Fibroblast of skin of left quadriceps (primary cell): ENCODE measurements at places on chromosomes 7 and 10.

- no peak for DNase-seq
These were observed 29.1 kb downstream of the ACTA2 start for GRCh38 chr10:88923520-88923919.

GRCh38 chr10:11578802-11579255 is 32.6 kb downstream of the USP6NL start:
- no peak for DNase-seq

- DNase-seq: no peak
These were observed 87.1 kb downstream of the CRTAC1 start for GRCh38 chr10:97943294-97943693.

DNA sequence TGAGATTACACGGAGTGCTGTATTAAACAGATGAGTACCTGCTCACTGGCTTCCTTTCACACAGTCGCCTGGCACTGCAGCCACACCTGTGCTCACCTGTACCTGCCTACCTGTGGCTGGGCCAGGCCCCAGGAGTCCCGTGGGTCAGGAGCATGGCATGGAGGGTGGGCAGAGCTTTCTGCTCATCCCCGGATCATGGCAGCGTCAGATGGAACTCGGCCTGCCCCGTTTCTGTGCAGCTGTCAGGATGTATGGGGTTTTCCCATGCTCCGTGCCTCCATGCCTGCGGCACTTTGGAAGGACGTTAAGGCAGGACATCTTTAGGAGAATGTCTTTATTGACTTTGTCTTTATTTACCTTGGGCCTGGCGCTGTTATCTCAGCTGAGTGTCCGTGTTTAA is 112.2 kb downstream of the MGMT start:
- no peak for DNase-seq

DNA sequence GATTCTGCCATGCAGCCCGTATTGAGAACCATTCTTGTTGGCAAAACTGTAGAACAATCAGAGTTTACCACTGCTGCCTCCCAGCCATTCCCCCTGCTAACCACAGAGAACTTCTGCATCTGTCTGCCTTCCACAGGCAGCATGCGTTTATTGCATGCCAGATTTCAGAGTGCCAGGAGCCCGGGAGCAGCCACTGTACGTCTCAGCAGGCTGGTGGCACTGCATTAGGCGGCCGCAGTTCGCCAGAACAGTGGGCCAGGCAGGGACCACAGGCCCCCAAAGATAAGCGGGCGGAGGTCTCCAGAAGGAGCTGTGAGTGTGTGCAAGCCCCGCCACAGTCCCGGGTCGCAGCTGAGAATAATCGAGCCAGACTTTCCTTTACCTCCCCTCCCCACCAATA is 31.8 kb downstream of the ZNF467 start:
- DNase-seq: no peak

- no peak for DNase-seq
These were observed 497 bp downstream of the PPP2R2D start for GRCh38 chr10:131901181-131901829.

- no peak for DNase-seq
These were observed 156.0 kb downstream of the ZNF33B start for GRCh38 chr10:42482411-42482810.

DNA sequence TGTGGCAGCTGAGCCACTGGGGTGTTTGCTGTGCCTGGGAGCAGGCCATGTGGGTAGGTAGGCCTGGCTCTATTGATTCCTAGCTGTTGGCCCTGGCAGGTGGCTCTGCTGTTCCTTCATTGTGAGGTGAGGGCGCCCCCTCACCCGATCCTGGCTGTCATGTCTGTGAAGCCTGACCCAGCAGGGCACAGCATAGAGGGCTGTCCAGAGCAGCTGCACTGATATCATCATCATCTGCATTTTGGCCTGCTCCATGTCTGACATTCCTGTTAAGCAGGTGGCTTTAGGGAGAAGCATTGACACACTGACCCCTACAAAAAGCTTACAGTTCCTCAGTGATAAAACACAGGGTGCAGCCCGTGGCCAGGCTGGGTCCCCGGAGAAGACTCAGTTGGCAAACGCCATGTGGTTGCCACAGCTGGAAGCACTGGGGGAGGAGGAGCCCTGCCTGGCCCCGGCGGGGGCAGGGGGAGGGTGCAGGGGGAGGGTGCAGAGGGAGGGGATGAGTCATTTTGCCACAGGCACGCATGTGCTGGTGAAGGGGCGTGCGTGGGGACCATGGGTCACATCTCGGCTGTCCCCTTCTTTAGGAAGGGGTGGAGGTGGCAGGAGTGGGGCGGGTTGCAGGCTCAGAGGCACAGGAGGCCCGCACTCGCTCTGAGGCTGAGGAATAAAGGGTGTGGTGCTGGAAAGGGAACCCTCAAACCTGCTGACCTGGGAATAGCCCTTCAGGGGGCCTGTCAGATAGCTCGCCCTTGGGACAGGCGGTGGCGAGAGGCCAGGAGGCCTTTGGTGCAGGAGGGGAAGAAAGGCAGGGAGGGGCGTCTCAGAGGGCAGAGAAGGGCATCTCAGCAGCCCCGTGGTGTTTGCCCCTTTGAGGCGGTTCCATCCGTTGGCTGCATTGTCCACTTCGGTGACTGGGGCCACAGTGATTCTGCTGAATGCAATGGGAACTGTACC is 31.6 kb downstream of the IKZF1 start:
- DNase-seq: no peak

DNA sequence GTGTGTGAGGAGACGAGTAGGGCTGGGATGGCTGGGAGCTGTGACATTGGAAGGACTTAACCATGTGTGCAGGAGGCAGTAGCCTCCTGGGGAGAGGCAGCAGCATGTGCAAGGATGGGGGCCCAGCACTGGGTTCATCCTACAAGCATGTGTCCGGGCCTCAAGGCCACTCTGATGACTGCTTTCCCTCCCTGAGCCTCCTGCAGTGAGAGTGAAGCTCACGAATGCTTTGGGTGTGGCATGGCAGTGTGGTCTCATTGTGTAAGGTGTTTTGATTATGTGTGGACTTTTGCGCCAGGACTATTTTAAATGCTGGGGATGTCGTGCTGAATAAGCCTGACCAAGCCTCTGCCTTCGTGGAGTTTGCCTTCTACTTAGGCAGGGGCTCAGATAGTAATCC is 122.0 kb upstream of the INSYN2A start:
- no peak for DNase-seq

DNA sequence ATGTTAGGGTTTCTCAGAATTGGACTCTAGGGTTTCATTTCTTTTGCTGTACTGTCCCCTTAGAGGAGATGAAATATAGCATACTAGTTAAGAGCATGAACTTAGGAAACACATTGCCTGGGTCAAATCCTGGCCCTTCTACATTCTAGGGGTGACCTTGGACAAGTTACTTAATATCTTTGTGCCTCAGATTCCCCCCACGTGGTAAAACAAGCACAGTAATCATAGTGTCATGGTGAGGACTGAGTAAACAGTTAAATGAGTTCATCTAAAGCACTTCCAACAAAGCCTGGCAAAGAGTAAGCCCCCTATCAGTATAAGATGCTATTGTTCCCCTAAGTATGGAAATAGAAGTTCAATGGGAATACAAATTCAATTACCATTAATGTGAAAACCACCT is 5.1 kb downstream of the DPY19L1 start:
- no peak for DNase-seq

GRCh38 chr10:86757113-86757972 is 924 bp downstream of the BMPR1A start:
- peak; percentile 45 for DNase-seq

- no peak for DNase-seq
These were observed 41.7 kb downstream of the SP8 start for GRCh38 chr7:20744954-20745446.

- DNase-seq: no peak
These were observed 55.6 kb downstream of the SLC16A9 start for GRCh38 chr10:59654007-59654406.

GRCh38 chr10:98423691-98424120 is 8.7 kb upstream of the PYROXD2 start:
- no peak for DNase-seq

- DNase-seq: peak; percentile 98
These were observed 65.5 kb downstream of the CUX1 start for GRCh38 chr7:101882595-101883564.

GRCh38 chr10:116636976-116637375 is 16.2 kb downstream of the PNLIPRP2 start:
- no peak for DNase-seq

GRCh38 chr10:95330966-95331453 is 40.2 kb upstream of the PDLIM1 start:
- no peak for DNase-seq

DNA sequence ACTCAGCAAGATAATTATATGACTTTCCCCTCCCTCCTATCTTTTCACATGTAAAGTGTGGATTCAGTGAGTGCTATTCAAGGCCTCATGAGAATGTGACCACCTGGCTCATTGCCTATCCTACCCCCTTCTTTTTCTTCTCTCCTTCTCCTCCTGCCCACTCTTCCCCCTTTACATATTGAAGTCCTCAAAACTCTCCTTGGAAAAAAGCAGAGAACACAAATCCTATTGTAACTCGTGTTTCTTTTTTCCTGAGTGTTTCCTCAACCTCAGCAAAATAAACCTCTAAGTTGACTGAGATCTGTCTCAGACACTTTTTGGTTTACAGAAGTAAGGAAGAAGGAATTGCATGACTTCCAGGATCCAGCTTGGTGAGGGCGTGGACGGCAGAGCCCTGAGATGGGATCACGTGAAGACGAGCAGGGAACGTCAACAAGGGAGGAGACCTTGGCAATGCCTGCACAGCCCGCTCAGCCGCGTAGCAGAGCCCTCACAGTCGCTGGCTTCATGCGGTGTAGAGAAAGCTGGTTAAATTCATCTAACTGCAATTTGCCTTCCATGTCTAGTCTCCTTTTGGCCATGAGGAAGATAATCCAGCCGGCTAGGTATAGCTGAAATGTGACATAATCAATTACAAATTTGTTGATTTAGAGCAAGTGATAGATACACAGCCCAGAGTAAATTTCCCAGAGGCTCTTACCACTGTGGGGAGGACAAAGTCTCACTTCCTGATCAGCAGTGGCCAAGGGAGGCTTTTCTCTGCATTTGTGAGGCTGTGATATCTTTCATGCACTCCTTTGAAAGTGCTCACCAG is 75.7 kb downstream of the LYZL2 start:
- no peak for DNase-seq

GRCh38 chr10:104434601-104435000 is 81.0 kb downstream of the CFAP58 start:
- no peak for DNase-seq

- no peak for DNase-seq
These were observed 411.2 kb downstream of the KCNMA1 start for GRCh38 chr10:77226452-77226851.

DNA sequence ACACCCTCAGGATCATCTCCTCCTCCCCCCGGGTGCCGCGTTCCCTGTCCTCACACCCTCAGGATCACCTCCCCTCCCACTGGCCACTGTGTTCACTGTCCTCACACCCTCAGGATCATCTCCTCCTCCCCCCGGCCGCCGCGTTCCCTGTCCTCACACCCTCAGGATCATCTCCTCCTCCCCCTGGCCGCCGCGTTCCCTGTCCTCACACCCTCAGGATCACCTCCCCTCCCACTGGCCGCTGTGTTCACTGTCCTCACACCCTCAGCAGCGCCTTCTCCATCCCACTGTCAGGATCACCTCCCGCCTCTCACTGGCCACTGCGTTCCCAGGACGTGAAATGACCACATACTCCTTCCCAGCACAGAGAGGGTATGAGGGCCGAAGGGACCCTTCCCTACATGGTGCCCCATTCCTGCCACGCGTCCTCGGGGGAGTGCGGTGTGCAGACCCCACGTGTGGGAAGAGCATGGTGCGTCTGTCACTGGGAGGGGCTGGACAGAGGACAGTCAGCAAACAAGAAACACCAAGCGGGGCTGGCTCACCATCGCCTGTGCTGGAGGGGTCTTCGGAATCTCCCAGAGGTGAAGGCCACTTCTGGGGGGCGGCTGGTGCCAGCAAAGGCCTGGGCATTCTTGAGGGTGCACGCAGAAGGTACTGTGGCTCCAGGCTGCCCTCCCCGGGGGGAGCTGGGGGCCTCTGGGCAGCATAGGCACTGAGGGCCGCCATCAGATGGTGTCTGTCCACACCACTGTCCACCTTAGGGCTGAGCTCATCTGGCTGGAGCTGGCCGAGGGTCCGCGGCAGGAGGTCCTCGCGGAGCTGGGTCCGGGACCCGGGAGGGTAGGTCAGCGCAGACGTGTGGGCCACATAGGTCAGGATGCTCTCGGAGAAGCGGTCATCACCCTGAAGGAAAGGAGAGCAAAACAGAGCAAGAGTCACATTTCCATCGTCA is 421.0 kb downstream of the PTPRN2 start:
- no peak for DNase-seq

GRCh38 chr10:76560338-76560737 is 1077.3 kb downstream of the KCNMA1 start:
- no peak for DNase-seq

DNA sequence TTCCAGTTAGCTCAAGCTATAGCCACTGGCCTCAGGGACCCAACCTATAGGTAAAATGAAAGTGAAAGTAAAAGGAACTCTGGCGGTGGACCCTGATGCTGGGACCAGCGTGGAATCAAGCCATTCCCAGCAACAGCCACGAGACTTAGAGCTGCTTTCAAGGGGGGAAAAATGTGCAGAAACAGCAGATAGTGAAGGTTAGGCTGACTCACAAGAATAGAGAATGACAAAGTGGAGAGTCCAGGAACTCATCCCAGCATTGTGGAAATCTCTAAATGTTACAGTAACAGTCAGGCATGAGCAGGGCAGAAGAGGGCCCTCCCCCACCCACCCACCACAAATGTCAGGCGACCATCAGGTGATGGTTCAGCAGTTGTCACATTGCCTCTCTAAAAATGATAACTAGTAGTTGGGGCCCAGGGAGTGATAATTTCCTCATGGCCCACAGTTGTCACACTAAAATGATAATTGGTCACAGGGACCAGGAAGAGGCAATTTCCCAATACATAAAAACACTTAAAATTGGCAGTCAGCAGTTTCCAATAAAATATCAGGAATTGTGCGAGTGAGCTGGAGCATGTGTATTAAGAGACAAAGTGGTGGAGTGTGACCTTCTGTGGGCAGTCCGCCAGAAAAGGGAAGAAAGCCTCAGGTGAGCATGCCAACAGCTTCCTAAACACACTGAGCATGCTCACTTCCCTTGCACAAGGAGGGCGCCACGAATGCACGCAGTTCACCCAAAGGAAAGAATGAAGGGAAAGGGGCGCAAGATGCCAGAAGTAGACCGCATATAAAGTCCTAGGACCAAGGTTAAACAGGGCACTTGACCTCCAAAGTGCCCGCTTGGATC is 129.8 kb upstream of the PPP1R3A start:
- DNase-seq: no peak

DNA sequence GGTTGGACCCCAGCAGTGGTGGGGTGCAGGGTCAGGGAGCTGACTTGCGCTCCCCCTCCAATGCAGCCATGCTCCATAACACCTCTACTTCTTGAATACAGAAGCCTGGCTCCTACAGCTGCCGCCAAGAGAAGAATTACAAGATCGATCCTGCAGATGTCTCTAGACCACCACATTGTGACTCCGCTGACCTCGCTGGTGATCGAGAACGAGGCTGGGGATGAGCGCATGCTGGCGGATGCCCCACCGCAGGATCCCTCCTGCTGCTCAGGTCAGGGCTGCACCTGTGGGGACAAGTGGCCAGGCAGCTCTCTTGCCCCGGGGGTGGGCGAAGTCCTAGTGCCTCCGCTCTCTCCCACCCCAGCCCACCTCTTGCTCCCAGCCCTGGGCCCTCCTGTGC is 31.7 kb downstream of the ITIH2 start:
- DNase-seq: no peak
